Activated T-helper 2 cell treated with anti-CD3 and anti-CD28 coated beads, Interferon-gamma antibody, Interleukin-2, Interleukin-4, amounts not matched to agents 10 μg/mL and 5 μg/mL and 100 μg/mL, durations not matched to agents 14 hours and 24 hours and 36 hours (primary cell): ENCODE measurements at places on chromosomes 4 and X. TPM values are rescaled to one million over a fixed set of nuclear protein-coding genes. Genes with fewer than 3 reads are reported as not detected.

DNA sequence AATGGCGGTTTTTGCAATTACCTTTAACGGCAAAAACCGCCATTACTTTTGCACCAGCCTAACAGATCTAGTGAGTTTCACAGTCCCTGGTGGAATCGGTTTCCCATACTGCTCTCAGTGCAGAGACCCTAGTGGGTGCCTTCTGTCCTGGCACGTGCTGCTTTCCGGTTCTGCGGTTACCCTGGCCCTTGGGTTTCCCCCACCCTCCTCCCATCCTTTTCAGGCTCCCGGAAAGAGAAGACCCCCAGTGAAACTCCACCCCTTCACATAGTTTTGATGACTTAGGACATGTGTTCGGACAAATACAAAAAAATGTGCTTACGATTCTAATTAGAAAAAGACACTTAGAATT is 36.9 kb downstream of the NLGN3 start:
- peak; percentile 18 for DNase-seq
- peak overlapping the region; percentile 88 for H3K4me3 ChIP-seq
- peak overlapping the region; percentile 93 for H3K27ac ChIP-seq
- H3K36me3 ChIP-seq = peaks cover 30% of the 10 kb centered on the region
- peaks cover 10% of the 10 kb centered on the region for H3K4me1 ChIP-seq
- H3K27me3 ChIP-seq = no peaks in the 10 kb centered on the region

GRCh38 chr4:150248181-150248580 is 169.9 kb downstream of the DCLK2 start:
- H3K36me3 ChIP-seq = no peaks in the 10 kb centered on the region
- no peak for DNase-seq
- H3K27me3 ChIP-seq = peaks cover 2% of the 10 kb centered on the region
- no peak overlapping the region for H3K4me3 ChIP-seq

- H3K4me1 ChIP-seq = no peaks in the 10 kb centered on the region
- H3K27ac ChIP-seq = no peak overlapping the region
- H3K4me3 ChIP-seq = no peak overlapping the region
- peaks cover 10% of the 10 kb centered on the region for H3K27me3 ChIP-seq
- DNase-seq = no peak
Observed at GRCh38 chrX:151977009-151977408, 2.5 kb upstream of the GABRE start.

DNA sequence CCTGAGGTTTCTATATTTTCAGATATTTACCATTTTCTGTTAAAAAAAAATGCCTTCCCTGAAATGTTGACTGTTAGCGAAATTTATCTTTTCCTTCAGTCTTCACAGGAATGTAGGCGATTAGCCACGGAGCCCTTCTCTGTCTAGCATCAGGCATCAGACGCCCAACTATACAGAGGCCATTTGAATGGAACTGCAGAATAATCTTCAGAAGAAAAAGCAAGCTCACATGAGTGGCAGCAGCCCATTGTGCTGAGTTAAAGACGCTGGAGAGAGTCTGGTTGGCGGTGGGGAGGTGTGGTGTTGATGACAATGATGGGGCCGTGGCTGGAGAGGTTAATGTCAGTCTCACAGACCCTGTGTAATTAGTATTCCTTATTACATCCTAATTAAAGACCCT is 196.8 kb upstream of the LEF1 start:
- H3K36me3 ChIP-seq = no peaks in the 10 kb centered on the region
- H3K27ac ChIP-seq = no peak overlapping the region
- peaks cover 29% of the 10 kb centered on the region for H3K4me1 ChIP-seq
- peaks cover 25% of the 10 kb centered on the region for H3K27me3 ChIP-seq

TRAM1L1 gene
- 0.09 TPM in 1 of 2 replicates, not detected in the other for total RNA-seq

ARMCX2 gene
- 9.7 and 9.9 TPM in 2 replicates for total RNA-seq

DNA sequence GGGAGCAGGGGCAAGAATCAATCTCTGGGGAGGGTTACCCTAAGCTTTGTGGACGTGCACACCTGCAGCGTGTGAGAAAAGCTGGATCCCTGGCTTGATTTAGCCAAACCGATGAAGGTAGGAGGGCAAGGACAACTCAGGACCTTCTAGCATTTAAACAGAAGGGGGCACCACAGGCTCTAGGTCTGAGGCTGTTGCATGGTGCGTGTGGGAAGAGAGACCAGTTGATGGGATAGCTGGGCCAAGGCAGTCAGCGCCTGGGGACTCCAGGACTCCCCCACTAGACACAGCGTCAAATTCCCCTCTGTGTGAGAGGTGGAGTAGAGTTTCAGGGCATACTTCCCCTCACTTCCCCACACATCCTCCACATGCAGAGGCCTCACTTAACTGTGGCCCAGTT is 4.3 kb downstream of the GABRQ start:
- peaks cover 19% of the 10 kb centered on the region for H3K27me3 ChIP-seq
- no peaks in the 10 kb centered on the region for H3K4me1 ChIP-seq
- H3K4me3 ChIP-seq = no peak overlapping the region
- no peak for DNase-seq

GRCh38 chrX:5113128-5113527 is 1115.5 kb downstream of the NLGN4X start:
- no peaks in the 10 kb centered on the region for H3K4me1 ChIP-seq
- H3K36me3 ChIP-seq = no peaks in the 10 kb centered on the region
- no peak overlapping the region for H3K4me3 ChIP-seq
- H3K27ac ChIP-seq = no peak overlapping the region
- no peak for DNase-seq
- H3K27me3 ChIP-seq = no peaks in the 10 kb centered on the region

ABCG2 gene
- total RNA-seq = 0.48 and 0.89 TPM in 2 replicates

UGT2B11 gene
- total RNA-seq = not detected in 2 replicates

NEUROG2 gene
- not detected in 2 replicates for total RNA-seq

PRRG1 gene
- not detected in 2 replicates for total RNA-seq

- H3K27me3 ChIP-seq = peaks cover 6% of the 10 kb centered on the region
- H3K27ac ChIP-seq = no peak overlapping the region
Observed at GRCh38 chrX:9211269-9211668, 177.3 kb upstream of the FAM9B start.

CLGN gene
- 0.11 and 0.30 TPM in 2 replicates for total RNA-seq

XAGE1A gene
- not detected in 2 replicates for total RNA-seq

- H3K4me3 ChIP-seq = no peak overlapping the region
- H3K27ac ChIP-seq = no peak overlapping the region
- no peaks in the 10 kb centered on the region for H3K4me1 ChIP-seq
Observed at GRCh38 chrX:1945879-1946278, 331.0 kb downstream of the ASMT start.

WDR19 gene
- 8.9 and 10.5 TPM in 2 replicates for total RNA-seq

DNA sequence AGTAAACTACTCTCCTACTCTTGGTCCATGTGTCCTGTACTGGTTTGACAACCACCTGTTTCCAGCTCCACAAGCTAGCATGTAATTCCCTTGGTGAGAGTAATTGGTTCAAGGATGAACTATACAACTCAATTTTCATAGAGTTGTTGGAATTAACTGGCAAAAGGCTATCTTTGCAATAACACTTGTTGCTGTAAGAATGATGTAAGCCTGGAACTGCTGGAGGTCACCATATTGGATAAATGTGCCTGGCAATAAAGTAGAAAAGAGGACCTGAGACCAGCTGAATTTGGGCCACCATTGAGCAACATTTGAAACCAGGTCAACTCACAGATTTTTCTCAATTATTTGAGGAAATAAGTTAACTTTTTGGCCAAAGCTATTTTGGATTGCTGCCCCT is 175.5 kb downstream of the CAMK2D start:
- no peak for DNase-seq
- H3K36me3 ChIP-seq = peaks cover 53% of the 10 kb centered on the region
- no peak overlapping the region for H3K4me3 ChIP-seq
- H3K27me3 ChIP-seq = no peaks in the 10 kb centered on the region
- no peak overlapping the region for H3K27ac ChIP-seq

DNA sequence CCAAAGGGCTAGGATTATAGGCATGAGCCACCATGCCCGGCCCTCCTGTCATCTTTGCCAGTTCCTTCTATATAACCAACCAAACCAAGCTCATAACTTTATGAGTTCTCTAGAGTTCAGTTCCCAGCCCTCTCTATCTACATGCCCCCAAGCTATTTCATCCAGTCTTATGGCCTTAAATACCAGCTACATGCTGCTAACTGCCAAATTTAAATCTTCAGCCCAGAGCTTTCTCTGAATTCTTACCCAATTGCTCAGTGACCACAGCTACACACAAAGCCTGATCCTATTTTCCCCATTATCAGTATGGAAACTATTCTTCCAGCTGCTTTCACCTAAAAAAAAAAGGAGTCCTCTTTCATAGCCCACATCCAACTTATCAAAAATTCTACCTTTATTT is 23.1 kb downstream of the TMEM184C start:
- DNase-seq = no peak
- no peaks in the 10 kb centered on the region for H3K27me3 ChIP-seq
- no peak overlapping the region for H3K4me3 ChIP-seq
- H3K4me1 ChIP-seq = peaks cover 12% of the 10 kb centered on the region
- peaks cover 71% of the 10 kb centered on the region for H3K36me3 ChIP-seq

GRCh38 chr4:109873791-109874514 is 26.0 kb downstream of the LRIT3 start:
- no peaks in the 10 kb centered on the region for H3K4me1 ChIP-seq
- no peak overlapping the region for H3K4me3 ChIP-seq
- H3K36me3 ChIP-seq = no peaks in the 10 kb centered on the region
- H3K27me3 ChIP-seq = peaks cover 2% of the 10 kb centered on the region
- H3K27ac ChIP-seq = no peak overlapping the region

SOD3 gene
- total RNA-seq = not detected in 2 replicates

DNA sequence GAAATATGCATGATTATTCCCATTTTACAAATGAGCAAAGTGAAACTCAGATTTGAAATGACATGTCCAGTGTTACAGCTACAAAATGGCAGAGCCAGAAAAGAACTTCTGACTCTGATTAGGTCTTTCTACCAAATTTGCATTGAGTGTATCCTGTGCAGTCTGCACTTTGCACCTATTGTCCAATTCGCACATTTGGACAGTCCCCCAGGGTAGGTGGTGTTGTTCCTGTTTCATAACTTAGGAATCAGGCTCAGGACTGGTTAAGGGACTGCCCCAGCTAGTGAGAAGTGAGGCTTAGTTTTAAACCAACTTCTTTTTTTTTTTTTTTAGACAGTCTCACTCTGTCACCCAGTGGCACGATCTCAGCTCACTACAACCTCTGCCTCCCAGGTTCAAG is 137.9 kb upstream of the NALF2 start:
- no peaks in the 10 kb centered on the region for H3K27me3 ChIP-seq
- DNase-seq = no peak
- no peaks in the 10 kb centered on the region for H3K36me3 ChIP-seq
- no peak overlapping the region for H3K27ac ChIP-seq
- no peak overlapping the region for H3K4me3 ChIP-seq

DNA sequence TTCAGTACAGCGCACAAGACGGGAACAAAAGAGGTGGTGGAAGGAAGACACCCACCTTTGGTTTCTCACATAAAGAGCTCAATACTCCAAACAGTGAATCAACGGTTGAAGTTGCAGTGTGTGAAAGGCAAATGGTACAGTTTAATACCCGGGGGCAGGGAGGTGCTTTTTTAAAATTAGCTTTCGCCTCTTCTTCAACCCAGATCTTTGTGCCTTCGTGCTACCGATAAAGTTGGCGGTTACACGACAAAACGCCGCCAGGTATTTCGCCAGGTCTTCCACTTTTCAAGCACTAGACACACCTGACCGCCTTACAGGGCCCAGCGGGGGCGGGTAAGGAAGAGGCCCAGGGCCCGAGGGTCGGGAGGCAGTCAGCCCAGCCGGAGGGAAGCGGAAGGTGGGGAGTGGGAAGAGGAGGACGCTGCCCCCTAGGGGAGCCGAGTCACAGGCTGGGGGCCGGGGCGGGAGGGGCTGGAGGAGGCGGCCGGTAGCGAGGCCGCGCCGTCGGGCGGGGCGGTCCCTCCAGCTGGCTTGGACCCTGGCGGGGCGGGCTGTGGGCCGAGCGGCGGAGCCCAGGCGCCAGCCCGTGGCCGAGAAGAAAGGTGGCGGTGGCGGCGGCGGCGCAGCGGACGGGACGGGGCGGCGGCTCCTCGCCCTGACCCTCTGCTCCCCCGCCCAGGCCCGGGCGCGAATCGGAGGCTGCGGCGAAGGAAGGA is 16.0 kb downstream of the UTP3 start:
- peaks cover 25% of the 10 kb centered on the region for H3K4me1 ChIP-seq
- H3K4me3 ChIP-seq = peak overlapping the region; percentile 84
- peak; percentile 40 for DNase-seq
- H3K27ac ChIP-seq = peak overlapping the region; percentile 81

- H3K4me3 ChIP-seq = no peak overlapping the region
- H3K27me3 ChIP-seq = no peaks in the 10 kb centered on the region
- no peak for DNase-seq
- no peak overlapping the region for H3K27ac ChIP-seq
- H3K36me3 ChIP-seq = no peaks in the 10 kb centered on the region
- no peaks in the 10 kb centered on the region for H3K4me1 ChIP-seq
Observed at GRCh38 chr4:110781944-110782343, 159.1 kb upstream of the PITX2 start.
